GM12892 (cell line): ENCODE measurements at places on chromosomes 7 and 10.

GRCh38 chr7:17298840-17299482 is 509 bp downstream of the AHR start:
- peak; percentile 9 for DNase-seq

- no peak for DNase-seq
Observed at GRCh38 chr7:78576236-78576635, 777.7 kb downstream of the PHTF2 start.

DNA sequence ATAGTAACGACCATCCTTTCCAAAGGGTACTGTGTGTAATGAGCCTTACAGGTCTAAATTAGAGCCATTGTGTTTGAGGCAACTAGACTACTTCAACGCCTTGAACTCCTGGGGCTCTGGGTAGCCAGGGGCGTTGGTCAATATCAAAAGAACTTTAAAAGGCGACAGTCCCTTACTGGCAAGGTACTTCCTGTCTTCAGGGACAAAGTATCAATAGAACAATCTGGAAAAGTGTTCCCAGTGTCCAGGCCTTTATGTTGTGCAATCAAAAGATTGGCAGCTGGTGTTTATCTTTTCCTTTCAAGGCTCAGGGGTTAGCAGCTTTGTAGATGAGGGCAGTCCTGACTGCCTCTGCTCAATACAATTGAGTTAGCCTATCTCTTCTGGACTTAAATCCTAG is 284.3 kb downstream of the PARD3 start:
- DNase-seq, result no peak

DNA sequence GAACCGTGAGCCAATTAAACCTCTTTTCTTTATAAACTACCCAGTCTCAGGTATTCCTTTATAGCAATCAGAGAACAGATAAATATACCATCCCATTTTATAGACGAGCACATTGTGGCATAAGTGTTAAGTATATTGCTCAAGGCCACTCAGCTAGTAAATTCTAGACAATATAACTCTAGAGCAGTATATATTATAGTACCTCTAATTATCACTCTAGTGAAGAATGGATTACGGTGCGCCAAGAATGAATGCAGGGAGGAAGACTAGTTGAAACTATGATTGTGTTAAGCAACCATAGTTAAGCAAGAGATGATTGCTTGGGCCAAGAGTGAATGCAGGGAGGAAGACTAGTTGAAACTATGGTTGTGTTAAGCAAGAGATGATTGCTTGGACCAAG is 60.9 kb downstream of the BRAF start:
- no peak for DNase-seq

DNA sequence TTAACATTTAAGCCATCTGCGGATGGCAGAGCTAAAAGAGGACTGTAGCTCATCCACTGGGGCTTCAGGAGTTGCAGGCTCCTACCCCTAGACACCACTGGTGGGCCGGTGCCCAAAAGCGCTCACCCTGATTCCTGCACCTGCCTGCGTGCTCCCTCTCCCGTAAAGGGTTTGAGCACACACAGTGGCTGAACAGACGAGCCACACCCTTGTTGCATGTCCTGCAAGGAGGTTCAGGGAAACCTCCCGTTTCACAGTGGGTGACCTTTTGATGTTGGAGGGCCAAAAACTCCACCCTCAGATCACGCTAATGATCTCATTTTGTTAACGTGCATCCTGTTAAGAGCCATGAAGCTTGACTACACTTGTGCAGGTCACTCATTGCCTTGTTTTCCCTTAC is 37.9 kb downstream of the SYPL1 start:
- DNase-seq, result no peak

- no peak for DNase-seq
Observed at GRCh38 chr10:98921316-98921715, 314.3 kb downstream of the HPSE2 start.

DNA sequence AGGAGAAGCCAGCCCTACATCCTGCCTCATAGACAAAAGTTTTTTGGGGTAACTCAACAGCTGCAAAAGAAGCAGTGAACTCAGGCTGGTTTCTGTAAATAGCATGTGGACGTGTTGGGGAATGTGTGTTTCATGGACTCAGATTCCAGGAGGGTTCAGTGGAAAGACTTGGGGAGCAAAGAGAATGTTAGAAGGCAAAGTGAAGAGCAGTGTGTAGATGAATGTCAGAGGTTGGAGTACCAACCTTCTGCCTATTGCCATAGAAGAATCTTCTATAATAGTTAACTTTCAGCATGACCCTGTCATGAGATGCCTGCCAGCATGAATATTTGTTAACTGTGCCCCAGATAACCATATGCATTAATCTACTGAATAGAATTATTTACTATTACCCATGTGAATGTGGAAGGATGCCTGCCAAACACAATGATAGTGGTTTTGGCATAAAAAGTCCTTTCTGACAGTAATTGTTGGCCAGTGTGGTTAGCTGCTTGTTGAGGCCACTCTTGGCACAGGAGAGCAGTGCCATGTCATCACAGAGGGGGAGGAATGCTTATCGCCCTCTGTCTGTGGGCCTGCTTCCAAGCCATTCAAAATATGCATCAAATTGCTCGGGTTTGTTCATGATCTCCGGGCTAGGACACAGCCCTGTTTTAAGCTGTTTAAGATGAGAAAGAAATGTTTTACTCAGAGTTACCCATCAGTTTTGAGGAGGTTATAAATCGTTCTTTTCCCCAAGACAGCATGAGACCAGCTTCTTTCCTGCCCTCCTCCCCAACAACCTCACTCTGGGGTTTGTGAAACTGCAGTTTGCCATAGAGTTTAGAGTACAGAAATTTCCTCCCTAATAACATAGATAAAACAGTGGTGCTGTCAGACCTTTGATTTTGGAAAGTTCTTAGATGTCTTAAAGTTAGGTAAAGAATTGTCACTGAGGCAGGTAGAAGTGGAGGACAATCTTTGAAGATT is 165.3 kb downstream of the WNT2 start:
- no peak for DNase-seq

DNA sequence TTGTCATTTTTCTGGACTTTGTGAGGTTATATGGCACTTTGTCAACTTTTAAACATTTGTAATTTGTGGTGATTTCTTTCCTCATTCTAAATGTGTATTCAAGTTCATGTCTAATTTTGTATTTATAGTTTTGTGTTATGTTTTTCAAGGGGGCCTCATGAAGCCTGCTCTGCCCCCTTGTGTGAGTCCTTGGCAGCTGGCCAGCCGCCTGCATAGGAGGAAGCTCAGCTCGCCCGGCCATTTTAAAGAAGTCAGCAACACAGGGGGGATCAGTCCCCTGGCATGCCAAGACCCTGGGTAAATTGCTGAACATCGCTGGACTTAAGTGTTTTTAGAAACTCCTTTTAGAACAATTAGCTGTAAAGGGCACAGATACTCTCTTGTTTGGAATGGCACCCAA is 123.0 kb downstream of the ANLN start:
- DNase-seq, result no peak

DNA sequence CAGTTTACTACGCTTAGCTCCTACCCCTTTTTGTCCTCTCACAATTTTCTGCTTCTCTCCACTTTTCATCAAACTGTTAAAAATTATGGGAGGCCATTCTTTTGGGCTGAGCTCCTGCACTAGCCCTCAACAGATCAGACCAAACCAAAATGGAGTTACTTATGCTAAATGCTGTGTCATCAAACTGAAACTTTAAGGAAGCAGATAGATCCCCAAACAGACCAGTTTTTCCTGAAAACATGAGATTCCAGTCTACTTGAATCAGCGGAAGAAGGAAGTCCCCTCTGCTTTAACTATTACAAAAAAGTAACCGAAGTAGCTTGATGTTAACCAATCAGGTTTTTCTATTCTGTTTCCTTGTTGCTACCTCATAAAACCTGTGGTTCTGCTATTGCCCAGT is 20.6 kb downstream of the FANK1 start:
- DNase-seq, result no peak

- no peak for DNase-seq
Observed at GRCh38 chr10:117501460-117502035, 41.0 kb upstream of the EMX2 start.

DNA sequence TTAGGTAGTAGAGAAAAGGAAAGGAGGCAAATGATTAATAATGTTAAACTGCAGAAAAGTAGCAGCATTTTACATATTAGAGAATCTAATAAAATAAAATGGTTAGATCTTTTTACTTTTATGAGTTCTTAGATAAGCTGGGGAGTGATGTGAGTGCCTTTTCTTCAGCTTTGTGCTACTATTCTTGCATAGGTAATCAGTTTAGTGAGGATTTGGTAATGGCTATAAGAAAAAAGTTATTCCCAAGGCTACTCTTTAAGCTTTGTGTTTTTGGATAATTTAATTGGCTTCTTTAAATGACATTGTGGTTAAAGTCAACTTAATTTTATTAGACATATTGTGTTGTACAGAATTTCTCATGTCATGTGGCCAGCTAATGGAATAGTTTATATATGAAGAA is 3.7 kb downstream of the KCND2 start:
- DNase-seq, result no peak
